ENCODE measurements at places on chromosomes 16 and 17.

- no peak for DNase-seq
Measured at GRCh38 chr17:55314061-55314783, 49.5 kb downstream of the HLF start.

GRCh38 chr16:50878536-50878935 lies 136.7 kb downstream of the CYLD start:
- DNase-seq: no peak

DNA sequence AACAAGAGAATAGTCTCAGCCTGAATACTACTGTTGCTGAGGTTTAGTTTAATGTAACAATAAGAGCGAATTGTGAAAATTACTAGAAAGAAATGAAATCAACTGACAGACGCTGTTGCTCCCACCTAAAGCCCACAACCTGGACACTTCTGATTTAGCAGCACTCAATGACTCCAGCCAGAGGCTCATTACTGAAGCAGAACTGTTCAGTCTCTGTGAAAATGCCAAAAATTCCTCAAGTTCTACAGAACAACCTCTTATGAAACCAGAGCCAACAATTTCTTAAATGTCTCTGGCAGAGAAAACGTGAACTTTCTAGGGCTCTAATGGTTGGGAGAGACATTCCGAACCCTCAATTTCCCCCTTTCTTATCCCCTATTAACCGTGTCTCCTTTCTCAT lies 9.9 kb downstream of the PSME3IP1 start:
- no peak for DNase-seq

DNA sequence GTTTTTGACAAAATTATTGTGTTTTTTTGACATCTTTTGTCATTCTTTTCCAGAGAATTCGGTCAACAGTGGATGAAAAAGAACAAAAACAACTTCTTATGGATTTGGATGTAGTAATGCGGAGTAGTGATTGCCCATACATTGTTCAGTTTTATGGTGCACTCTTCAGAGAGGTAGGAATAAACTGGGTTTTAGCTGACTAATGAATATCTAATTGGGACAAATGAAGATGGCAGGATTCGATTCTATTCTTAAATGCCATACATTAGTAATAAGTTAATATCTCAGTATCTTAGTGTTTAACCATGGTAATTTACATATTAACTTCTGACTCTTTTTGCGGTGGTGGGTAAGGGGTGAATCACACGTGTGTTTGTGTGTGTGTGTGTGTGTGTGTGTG lies 74.8 kb downstream of the MAP2K4 start:
- DNase-seq: no peak

- no peak for DNase-seq
Measured at GRCh38 chr16:53945996-53946395, 242.0 kb downstream of the FTO start.

GRCh38 chr16:17511340-17511739 lies 40.6 kb upstream of the XYLT1 start:
- no peak for DNase-seq

GRCh38 chr16:2420035-2420434 lies 9.2 kb upstream of the CCNF start:
- no peak for DNase-seq

GRCh38 chr16:69005641-69006355 lies 99.7 kb upstream of the HAS3 start:
- no peak for DNase-seq

- no peak for DNase-seq
Measured at GRCh38 chr17:193841-194806, 12.7 kb upstream of the DOC2B start.

DNA sequence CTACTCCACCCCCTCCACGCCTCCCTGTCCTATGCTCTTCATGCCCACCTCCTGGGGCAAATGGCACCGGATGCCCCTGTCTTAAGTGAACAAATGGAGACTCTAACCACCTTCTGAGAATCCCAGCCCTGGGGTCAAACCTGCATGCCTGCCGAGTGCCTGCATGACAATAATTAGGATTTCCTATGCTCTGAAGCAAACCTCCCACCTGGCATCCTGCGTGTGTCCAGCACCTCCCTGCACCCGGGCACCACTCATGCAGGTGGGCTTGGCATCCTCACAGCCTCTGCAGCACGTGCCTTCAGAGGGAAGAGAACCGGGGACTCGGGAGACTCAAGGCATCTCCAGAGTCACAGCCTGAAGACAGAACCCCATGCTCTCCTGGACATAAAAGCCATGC lies 11.2 kb upstream of the KIFC3 start:
- DNase-seq: no peak

- DNase-seq: no peak
Measured at GRCh38 chr17:34167354-34167753, 87.7 kb upstream of the CCL2 start.

GRCh38 chr17:81500047-81500446 lies 12.6 kb downstream of the ACTG1 start:
- no peak for DNase-seq

All from amygdala (tissue), 56 donors.